ENCODE measurements at places on chromosomes 12 and 14.

DNA sequence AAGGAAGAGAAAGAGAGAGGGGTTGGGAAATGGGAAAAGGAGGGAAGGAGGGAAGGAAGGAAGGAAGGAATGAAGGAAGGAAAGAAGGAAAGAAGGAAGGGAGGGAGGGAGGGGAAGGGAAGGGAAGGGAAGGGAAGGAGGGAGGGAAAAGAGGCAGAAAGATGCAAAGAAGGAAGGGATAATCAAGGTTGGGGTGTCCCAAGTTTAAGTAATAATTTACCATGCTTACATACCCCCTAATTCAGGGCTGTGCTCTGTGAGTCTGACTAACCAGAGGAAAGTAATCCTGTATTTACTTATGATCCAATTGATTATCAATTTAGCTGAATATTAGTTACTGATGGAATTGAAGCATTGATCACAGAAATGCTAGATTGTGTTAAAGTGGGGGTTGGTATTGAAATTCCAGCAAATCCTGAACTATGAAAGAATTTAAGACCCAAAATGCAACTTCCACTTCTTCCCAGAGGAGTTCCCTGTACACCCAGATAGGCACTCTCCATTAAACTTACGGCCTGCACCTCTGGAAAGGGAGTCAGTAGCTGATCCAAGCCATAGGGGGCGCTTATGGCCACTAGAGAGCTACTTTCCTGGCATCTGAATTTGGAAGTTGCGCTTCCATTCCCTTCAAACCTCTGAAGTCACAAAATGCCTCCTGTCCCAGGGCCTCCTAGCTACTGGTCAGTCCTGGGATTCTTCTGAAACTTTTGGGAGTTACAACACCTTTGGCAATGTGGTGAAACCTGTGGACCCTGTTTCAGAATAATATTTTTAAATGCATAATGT is 162.7 kb upstream of the PWP1 start:
- no peak for DNase-seq

DNA sequence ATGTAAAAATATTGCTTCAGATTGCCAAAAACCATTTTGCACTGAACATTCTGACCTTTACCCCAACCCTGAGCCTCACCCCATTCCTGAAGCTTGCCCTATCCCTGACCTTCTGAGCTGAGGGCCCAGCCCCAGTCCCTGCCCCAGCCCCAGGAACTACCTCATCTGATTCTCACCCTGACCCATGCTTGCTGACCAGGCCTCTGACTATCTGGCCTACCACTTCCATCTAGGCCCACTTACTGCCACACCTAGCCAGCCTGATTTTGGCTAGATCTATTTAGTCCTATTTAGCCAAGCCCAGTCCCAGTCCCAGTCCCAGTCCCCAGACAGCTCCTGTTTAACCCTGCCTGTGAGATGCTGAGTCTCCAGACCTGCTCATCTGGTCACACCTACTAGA is 33.6 kb downstream of the OR10P1 start:
- no peak for DNase-seq

DNA sequence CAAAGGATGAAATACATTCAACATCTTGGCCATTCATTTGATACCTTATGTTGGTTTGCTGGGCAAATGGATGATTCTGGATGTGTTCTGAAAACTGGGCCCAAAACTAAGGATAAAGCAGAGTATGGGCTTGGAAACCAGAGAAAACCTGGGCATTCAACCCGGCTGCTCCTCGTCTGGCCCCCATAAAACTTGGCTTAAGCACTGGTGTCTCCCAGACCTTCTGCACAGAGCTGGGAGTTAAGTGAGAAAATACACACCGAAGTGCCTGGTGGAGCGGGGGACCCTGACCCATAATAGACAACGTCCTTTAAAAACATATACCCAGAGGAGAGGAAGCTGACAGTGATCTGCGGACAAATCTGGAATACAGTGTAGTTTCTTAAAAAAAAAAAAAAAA is 112.5 kb downstream of the FOXN3 start:
- DNase-seq = no peak

DNA sequence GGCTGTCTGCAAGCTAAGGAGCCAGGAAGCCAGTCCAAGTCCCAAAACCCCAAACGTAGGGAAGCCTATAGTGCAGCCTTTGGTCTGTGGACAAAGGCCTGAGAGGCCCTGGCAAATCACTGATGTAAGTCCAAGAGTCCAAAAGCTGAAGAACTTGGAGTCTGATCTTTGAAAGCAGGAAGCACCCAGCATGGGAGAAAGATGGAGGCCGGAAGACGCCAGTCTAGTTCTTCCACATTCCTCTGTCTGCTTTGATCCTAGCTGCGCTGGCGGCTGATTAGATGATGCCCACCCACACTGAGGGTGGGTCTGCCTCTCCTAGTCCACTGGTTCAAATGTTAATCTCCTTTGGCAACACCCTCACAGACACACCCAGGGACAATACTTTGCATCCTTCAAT is 58.5 kb downstream of the CAPS2 start:
- no peak for DNase-seq

- no peak for DNase-seq
Measured at GRCh38 chr12:2854669-2855453, 2.0 kb downstream of the TEX52 start.

GRCh38 chr14:54550514-54550913 is 16.4 kb upstream of the SAMD4A start:
- no peak for DNase-seq

DNA sequence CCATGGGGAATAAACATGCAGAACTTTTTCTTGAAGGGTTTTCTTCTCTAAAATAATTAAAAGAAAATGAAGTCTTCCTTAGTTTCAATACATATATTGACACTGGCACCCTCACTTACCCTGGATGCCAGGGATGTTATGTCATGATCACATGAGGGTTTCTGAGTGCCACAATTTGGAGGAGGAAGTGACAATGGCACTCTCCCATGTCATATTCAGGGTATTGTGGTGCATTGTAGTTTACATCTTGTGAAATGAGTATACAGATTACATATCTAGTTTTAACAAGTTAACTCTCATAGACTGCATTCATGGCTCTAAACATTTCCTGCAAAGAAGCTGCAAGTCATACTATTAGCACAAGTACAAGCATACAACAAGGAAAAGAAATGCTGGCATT is 37.7 kb downstream of the CCDC177 start:
- no peak for DNase-seq

- no peak for DNase-seq
Measured at GRCh38 chr12:119235197-119235751, 56.5 kb downstream of the HSPB8 start.

- no peak for DNase-seq
Measured at GRCh38 chr12:26564391-26564790, 268.6 kb downstream of the ITPR2 start.

GRCh38 chr12:121581686-121582429 is 1.0 kb upstream of the KDM2B start:
- peak; percentile 38 for DNase-seq

- DNase-seq = no peak
Measured at GRCh38 chr14:24456980-24457379, 14.4 kb upstream of the SDR39U1 start.

DNA sequence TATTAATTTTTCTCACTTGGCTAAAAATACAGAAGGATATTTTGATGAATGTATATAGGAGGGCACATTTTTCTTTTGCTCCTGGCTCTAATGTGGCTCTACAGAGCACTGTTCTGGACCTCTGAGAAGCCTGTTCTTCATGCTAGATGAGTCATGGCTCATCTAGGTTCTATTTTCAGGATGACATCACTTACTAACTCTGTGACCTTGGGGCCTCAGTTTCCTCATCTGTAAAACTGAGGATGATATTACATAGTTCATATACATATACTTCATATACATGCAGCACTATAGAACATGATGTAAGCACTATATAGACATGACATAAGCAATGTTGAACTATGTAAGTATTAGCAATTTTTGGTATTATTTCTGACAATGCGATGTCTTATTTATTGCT is 35.8 kb downstream of the SOCS2 start:
- no peak for DNase-seq

GRCh38 chr14:86310611-86311010 is 780.7 kb downstream of the FLRT2 start:
- no peak for DNase-seq

DNA sequence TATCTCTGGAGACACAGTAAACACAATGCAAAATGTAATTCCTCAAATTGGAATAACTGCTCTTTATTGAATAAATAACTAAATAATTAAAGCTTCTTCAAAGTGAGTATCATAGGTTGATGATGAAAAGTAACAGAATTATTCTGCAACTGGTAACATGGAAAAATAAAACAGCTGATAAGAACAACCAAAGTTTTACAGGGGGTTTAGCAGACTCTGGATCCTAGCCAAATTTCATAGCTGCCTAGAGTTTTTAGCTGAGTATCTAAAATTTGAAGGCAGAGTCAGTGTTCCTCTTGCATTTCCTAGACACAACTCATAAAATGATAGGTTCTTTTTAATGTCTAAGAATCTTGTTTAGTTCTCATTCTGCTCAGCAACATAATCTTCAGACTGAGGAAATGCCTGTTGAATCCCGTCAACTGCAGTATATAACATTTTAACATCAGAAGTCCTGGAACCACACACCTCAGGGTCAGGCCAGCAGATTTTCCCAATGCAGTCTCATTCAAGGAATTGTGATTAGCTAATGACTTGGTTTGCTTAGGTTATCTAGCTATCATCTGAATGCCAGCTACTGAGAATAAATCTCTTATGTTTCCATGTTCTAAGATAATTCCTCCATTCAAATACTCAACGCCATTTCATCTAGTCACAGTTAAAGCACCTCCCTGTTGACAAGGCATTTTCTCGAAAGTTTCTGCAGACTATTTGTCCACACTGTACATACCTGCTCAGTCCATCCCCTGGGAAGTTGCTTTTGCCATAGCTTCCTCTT is 411.6 kb downstream of the BCAT1 start:
- no peak for DNase-seq

DNA sequence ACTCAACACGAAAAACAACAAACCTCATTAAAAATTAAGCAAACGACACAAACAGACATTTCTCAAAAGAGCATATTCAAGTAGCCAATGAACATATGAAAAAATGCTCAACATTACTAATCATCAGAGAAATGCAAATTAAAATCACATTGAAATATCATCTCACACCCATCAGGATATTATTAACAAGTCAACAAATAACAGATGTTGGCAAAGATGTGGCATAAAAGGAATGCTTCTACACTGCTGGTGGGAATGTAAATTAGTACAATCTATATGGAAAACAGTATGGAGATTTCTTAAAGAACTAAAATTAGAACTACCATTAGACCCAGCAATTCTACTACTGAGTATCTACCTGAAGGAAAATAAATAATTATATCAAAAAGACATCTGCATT is 182.2 kb downstream of the KITLG start:
- DNase-seq = no peak

GRCh38 chr12:22275843-22276242 is 58.7 kb downstream of the ST8SIA1 start:
- no peak for DNase-seq

DNA sequence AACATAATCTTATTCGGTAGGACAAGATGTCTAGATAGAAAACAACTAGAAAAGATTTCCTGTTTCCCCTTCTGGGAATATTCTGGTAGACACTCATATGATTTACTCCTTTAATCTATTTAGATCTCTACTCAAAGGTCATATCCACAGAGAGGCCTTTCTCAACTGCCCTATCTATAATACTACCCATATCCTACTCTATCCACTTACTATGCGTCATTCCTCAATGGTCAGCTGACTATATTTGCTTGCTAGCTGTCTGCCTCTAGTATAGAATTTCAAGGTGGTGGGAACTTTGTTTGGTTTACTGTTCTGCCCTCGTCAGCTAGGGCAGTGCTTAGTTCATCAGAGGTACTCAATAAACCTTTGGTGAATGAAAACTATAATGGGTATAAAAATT is 157.8 kb upstream of the PKP2 start:
- DNase-seq = no peak

- no peak for DNase-seq
Measured at GRCh38 chr12:1794440-1795090, 25.8 kb upstream of the LRTM2 start.

- no peak for DNase-seq
Measured at GRCh38 chr14:101961746-101962502, 2.4 kb upstream of the DYNC1H1 start.

Measured in hematopoietic multipotent progenitor cell treated with erythropoietin and hydrocortisone succinate and interleukin-3 and kit ligand, for 17 days (in vitro differentiated cells).